ENCODE measurements at places on chromosomes 5 and 9.

DNA sequence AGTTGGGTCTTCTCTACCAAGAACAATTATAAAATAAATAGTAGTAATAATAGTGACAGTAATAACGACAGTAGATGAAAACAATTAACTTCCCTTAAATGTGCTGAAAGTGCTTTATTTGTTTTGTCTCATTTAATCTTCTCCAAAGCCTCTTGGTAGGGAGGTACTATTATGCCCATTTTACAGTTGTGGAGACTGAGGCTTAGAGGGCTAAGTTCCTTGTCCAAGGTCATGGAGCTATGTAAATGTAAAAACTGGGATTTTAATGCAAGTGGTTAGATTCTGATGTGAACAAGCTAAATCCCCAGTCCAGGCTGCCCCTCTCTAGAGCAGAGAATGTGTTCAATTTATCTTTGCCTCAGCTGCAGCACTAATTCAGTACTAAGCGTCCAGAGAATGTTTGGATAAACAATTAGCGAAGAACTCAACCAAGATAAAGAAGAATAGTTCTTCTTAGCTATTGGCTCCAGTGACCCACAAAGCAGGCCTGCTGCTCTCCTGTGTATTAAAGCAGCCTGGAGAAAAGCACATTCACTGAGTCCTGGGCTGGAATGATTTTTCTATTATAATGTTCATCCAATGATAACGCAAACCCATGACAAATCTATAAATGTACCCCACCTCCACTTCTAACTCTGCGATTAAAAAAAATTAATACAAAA is 68.8 kb downstream of the NPR3 start:
- DNase-seq: no peak

GRCh38 chr5:136208916-136209315 is 16.0 kb upstream of the SMIM32 start:
- no peak for DNase-seq

- DNase-seq: no peak
Measured at GRCh38 chr9:71924576-71924975, 13.1 kb downstream of the C9orf85 start.

GRCh38 chr9:70561111-70561510 is 146.7 kb upstream of the KLF9 start:
- no peak for DNase-seq

- DNase-seq: no peak
Measured at GRCh38 chr9:98859941-98860340, 52.5 kb downstream of the GALNT12 start.

GRCh38 chr9:26801772-26802171 is 90.8 kb downstream of the CAAP1 start:
- no peak for DNase-seq

DNA sequence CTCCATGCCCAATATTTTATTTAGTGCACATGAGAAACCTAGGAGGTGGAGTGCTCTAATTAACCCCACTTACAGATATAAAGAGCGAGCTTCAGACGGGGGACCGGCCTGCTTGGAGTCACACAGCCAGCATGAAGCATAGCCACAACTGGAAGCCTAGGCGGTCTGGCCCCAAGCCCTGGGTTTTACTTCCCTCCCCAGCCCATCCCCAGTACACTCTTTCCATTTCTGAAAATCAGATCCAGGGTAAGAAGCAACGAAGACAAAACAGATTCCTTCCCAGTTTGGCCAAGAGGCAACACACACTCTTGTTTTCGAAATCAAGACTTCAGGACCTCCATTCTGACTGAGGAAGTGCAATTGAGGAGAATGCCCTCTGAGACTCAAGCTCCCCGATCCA is 27.1 kb downstream of the KCNMB1 start:
- DNase-seq: no peak

- peak; percentile 26 for DNase-seq
Measured at GRCh38 chr9:116000748-116001329, 152.8 kb upstream of the PAPPA start.

DNA sequence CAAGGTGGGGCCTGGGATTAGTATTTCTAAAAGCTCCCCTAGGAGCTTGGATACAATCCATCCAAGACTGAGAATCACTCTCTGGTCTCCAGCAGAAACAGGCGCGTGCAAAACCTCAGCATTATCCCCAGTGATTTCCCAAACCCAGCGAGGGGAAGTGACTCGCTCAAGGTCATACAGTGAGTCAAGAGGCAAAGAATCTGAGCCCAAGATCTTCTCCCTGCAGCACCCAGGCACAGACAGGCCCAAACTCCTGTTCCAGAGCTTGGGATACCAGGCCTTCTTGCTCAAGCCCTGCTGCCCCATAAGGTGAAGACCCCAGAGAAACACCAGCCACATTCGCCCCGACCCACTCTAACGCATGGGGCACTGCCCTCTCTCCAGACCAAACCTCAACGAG is 33.2 kb downstream of the SHB start:
- no peak for DNase-seq

DNA sequence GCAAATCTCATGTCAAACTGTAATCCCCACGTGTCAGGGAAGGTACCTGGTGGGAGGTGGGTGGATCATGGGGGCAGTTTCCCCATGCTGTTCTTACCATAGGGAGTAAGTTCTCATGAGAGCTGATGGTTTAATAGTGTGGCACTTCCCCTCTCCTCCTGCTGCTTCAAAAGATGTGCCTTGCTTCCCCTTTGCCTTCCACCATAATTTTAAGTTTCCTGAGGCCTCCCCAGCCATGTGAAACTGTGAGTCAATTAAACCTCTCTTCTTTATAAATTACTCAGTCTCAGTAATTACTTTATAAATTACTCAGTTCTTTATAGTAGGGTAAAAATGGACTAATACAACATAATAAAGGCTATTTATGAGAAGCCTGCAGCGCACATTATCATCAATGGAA is 7.1 kb upstream of the CNTRL start:
- DNase-seq: no peak

DNA sequence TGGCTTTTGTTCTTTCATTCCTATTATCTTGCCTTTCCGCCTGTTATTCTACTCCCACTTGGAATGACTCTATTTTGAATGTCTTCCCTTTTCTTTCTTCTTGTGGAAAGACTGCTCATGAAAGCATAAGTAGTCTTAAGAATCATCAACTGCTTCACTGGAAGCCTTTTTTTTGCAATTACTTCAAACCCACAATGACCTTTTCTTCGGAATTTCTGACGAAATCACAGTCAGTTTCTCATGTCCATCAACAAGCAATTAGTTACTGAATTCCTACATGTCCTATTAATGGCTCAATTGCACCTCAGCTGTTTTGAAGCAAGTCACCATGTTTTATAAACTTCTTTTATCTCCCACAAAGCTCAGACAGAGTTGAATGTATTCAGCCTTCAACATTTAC is 196.2 kb downstream of the TARS1 start:
- no peak for DNase-seq

- DNase-seq: no peak
Measured at GRCh38 chr9:16276866-16277265, 593.6 kb downstream of the BNC2 start.

DNA sequence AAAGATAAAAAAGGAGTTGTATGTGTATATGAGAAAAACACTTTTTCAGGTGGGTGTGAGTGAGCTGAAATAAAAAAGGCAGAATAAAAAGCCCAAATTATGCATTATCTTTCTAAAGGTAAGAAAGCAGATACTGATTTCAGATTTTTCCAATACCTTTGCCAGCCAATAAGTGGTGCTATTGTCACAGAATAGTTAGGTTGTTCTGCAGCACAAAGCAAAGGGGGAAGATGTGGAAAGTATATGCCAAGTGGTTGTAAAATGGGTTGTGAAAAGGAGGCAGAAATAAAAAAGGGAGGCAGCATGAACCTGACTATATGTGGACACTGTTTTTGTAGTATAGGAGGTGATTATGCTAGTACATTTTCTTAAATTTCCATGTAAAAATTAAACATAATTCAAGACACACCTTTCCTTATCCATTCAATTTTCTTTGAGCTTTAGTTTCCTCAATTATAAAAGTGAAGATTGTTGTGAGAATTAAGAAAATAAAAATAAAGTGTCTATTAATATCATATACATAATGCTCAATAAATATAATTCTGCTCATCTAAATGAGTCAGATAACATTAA is 106.7 kb downstream of the SMIM15 start:
- DNase-seq: peak; percentile 25

- DNase-seq: no peak
Measured at GRCh38 chr5:4068171-4068570, 472.5 kb downstream of the IRX1 start.

GRCh38 chr5:95778713-95779436 is 43.7 kb downstream of the GLRX start:
- DNase-seq: no peak

- DNase-seq: no peak
Measured at GRCh38 chr9:113887436-113887835, 11.3 kb downstream of the ZNF618 start.

DNA sequence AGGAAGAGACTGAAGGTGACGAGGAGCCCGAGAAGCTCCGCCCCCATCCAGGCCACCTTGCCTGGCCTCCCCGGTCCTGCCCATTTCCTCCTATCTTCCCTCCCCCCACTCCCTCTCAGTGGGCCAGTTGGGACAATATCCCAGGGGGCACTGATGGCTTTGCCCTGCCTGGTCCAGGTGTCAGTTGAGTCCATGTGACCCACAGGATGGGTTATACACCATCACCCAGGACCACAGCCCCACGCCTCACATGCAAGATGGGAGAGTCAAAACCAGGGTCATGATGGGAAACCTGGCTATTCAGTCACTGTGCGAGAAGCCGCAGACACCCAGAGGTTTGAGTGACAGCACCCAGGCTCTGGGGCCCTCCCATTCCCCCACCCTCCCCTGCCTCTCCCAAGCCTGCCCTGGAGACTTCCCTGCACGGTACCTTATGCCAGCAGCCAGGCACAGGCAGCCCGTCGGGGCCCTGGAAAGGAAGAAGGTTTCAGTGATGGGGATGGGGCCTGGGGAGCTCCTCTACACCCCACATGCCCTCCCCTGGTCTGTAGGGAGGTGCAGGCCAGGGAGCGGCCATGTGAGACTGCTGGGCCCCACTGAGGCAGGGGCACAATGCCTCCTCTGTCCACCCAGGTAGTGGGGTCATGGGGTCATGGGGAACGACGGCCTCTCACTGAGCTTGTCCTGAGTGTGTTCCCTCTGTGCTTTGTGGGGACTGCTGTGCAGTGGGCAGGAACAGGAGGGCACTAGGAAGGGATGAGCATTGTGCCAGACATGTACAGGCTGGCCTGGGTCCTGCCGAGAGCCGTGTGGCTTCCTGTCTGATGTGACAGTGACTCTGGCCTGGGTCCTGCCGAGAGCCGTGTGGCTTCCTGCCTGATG is 6.3 kb upstream of the PHYKPL start:
- DNase-seq: no peak

GRCh38 chr5:61621202-61621650 is 289.2 kb downstream of the ZSWIM6 start:
- DNase-seq: no peak

DNA sequence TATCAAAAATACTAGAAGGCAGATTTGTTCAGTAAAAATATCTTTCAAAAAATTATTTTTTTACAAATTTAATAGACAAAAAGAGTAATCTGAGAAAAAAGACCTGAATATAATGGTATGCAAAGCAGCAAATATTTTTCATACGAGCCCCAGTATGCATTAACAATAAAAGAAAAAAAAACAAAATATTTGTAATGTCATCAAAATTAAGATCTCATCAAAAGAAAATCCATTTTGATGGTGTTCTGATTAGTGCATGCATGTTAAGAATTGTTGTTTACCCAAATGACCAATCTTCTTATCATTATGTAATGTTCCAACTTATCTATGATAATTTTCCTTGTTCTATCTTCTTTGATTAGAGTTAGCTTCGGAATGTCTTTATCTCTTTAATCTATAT is 106.1 kb downstream of the CDH9 start:
- no peak for DNase-seq

- no peak for DNase-seq
Measured at GRCh38 chr5:153896701-153897100, 142.0 kb downstream of the FAM114A2 start.

DNA sequence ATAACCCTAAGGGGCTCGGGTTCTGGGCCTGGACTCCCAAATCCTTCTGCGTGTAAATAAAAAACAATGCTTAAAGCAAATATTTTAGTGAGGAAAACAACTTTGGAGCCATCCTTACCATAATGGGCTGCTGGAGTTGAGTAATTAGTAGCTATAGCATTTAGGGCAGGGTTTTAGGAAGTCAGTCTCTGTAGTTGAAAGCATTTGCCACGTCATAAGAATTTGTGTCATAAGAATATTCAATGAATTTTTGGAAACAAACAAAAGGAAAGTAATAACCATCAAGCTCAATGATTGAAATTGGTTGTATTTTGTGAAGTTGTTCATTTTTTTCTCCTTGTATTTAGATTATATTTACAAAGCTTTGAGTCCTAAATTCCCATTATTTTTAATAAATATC is 114.8 kb upstream of the ELL2 start:
- DNase-seq: no peak

DNA sequence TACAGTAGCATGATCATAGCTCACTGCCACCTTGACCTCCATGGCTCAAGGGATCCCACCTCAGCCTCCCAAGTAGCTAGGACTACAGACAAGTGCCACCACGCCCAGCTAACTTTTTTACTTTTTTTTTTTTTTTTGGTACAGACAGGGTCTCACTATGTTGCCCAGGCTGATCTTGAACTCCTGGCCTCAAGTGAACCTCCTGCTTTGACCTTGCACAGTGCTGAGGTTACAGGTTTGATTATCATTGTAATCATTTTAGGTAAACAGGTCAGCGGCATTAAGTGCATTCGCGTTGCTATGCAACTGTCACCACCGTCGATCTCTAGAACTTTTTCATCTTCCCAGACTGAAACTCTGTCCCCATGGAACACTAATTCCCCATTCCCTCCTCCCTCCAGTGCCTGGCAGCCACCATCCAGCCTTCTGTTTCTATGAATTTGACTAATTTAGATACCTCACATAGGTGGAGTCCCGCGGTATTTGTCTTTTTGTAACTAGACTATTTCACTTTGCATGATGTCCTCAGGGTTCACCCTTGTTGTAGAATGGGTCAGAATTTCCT is 5.8 kb upstream of the CARD19 start:
- no peak for DNase-seq

- no peak for DNase-seq
Measured at GRCh38 chr5:76524101-76524835, 98.9 kb downstream of the F2RL2 start.

DNA sequence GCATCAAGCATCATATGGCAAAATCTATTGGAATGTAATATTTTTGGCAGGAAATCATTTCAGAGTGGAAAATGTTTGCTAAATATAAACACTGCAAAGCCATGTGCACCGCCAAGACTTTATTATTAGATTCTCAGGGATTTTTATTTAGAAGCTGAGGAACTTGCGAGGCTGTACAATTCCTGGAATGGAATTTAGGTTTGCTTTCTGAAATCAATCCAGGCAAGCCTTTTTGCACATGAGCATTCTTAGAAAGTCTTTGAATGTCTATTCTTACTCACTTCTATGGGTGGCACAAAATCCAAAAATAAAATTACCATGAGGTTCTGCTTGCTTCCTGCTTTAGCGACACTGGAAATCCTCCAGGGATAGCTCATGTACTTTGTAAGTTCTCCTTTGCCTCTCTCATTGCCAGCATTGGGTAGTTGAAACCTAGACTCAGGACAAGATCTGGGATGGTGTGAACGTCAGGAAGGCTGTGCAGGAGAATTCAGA is 71.5 kb upstream of the PALM2AKAP2 start:
- no peak for DNase-seq

GRCh38 chr9:130051855-130052254 is 1.9 kb upstream of the GPR107 start:
- DNase-seq: no peak
